Dermis blood vessel endothelial cell (primary cell): ENCODE measurements at places on chromosomes 1 and 21. TPM values are rescaled to one million over a fixed set of nuclear protein-coding genes. Genes with fewer than 3 reads are reported as not detected.

DNA sequence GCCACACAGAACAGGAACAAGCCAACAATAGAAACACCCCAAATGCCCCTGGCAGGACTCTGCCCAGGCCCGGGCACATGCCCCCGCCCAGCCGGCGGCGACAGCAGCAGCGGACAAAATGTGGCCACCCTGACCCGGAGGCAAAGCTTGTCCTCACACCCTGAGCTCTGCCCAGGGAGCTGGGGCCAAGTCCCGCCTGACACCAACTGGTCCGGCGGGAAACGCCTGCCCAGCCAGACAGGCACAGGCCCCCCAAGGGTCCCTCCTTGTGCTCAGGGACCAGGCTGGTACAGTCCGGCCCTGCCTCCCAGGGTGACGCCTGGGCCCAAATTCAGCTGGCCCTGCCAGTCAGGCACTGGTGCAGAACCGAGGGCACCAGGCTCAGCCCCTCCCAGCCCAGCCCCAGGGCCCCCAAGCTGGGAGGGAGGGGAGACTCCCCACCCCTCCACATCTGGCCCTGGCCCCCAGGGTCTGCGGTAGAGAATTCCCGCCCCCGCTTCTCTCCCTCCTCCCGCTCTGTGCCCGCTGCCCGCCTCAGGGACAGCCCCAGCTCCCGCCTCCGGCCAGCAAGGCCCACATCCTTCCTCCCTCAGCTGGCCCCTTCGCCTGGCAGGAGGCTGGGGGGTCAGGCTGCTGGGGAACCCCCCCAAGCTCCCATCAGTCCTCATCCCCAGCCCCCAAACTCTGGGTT, 2.0 kb downstream of the AHDC1 start:
- peak; percentile 47 for DNase-seq

DNA sequence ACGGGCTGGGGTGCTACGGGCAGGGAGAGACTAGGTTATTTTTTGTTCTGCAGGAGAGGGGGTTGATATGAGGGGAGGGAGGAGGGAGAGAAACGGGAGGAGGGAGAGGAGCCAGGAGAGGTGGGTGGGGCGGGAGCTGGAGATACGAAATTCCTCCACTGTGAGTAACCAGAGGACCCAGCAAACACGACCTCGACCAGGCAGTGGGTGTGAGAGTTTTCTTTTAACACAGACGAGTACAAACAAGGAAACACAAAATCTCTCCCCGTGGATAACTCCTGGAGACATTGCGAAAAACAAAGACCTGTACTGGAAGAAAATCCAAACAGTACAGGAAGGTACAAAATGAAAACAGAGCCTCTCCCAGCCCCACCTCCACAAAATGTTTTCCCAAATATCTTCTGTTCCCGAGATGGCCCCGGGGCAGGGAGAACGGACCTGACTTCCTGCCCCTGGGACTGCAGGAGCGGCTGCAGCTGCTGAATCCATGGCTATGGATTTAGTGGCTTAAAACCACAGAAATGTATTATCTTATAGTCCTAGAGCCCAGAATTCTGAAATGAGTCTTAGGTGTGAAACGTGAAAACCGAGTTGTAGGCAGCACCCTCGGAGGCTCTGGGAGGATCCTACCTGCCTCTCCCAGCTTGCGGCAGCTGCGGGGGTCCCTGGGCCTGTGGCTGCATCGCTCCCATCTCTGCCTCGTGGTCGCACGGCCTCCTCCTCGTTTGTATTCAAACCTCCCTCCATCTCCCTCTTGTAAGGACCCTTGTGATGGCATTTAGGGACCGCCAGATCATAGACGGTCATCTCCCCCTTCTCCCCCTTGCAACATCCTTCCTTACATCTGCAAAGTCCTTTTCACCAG, 82.2 kb downstream of the RIPK4 start:
- no peak for DNase-seq

DNA sequence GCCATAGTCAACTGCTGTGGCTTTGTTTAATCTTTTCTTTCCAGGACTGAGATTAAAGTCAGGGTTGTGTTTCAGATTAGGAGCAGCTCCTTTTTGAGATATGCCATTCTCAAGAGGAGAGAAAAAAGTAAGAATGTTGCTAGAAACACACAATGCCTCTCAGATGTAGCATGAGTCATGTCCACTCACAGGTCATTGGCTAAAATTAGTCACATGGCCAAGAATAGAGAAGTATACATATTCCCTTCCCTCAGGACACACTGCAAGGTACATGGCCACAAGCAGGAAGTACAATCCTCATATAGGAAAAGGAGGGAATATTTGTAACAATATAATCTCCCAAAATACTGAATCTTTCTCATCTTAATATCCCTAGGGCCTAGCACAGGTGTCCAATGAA, 141.9 kb upstream of the PTBP2 start:
- DNase-seq = no peak

The AQP10 gene
- total RNA-seq = not detected in 2 replicates

DNA sequence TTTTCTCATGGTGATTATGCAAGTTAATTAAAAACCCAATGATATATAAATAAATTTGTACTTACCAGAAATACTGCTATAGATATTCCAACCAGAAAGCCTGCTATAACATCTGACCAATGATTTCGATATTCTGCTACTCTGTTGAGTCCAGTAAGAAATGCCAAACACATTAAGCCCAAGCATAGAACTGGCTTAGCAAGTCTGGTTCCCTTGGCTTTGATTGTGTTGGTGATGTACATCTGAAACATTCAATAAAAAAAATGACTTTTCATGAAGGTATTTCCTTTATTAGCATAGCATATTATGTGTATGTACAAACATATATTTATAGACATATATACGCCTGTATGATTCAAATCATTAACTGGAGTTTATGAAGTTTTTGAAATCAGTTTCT, 82.8 kb downstream of the PLPPR5 start:
- DNase-seq = no peak

The FAM72C gene
- total RNA-seq = 0.34 and 1.7 TPM in 2 replicates

The SLC16A4 gene
- total RNA-seq = 1.4 and 1.7 TPM in 2 replicates

DNA sequence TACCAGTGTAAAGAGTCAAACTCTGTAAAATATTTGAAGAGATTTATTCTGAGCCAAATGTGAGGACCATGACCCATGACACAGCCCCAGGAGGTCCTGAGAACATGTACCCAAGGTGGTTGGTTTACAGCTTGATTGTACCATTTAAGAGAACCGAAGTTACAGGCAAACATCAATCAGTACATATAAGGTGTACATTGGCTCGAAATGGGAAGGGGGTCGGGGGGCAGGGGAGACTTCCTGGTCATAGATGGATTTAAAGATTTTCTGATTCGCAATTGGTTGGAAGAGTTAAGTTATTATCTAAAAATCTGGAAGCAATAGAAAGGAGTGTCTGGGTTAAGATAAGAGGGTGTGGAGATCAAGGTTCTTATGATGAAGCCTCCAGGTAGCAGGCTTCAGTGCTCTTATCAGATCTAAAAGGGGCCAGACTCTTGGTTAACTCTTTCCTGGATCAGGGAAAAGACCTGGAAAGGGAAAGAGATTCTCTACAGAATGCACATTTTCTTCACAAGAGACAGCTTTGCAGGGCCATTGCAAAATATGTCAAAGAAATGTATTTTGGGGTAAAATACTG, 47.5 kb upstream of the NTPCR start:
- DNase-seq = no peak

The ADORA1 gene
- 0.19 TPM in 1 of 2 replicates, not detected in the other for total RNA-seq

GRCh38 chr1:230705289-230706019, 8.5 kb downstream of the AGT start:
- DNase-seq = no peak

The CLDN17 gene
- total RNA-seq = not detected in 2 replicates

DNA sequence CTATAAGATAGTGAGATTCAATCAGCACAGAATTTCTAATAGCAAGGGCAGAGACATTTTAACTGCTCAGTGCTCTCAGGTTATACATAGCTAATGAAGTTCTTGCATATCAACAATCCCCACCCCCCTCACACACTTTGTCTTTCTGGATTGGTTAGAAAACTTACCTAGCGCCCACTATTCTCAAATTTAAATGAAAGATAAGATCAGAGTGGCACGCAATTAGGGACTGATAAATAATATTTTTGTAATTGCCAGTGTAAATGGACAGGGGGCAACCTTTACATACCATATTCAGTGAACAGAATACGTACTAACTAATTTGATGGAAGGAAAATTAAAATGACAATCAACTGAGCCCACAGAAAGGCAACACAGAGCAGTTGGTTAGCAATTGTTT, 11.7 kb downstream of the SELL start:
- DNase-seq = no peak

DNA sequence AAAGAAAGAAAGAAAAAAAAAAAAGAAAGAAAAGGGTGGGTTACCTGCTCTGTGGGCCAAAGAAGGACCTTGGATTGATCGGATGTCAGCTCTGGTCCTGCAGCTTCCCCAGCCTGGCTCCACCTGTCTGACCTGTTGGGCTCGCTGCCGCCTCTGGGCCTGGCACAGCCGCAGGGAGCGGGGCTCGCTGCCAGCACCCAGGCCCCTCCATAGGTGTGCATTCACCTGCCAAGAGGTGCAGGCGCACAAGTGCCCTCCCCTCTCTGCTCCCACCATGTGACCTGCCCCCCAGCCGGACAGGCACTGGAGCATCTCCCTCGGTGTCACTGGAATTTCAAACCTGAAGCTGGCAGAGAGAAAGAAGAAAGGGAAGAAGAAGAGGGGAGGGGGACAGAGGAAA, 33.1 kb upstream of the GPR157 start:
- no peak for DNase-seq
